ENCODE measurements at places on chromosomes 6 and 20. TPM values are rescaled to one million over a fixed set of nuclear protein-coding genes. Genes with fewer than 3 reads are reported as not detected.
A peak's percentile ranks its signal among the peaks of the same experiment; 100 is the strongest.

The MAFB gene
- 86.0 TPM for total RNA-seq

DNA sequence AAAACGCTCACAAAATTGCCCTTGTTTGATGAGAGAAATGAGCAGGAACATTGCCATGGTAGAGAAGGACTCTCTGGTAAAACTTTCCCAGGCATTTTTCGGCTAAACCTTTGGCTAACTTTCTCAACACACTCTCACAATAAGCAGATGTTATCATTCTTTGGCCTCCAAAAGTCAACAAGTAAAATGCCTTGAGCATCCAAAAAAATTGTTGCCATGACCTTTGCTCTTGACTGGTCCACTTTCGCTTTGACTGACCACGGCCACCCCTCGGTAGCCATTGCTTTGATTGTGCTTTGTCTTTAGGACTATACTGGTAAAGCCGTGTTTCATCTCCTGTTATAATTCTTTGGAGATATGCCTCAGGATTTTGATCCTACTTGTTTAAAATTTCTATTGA is 41.1 kb upstream of the PREP start:
- no peak for DNase-seq

The EFCAB8 gene
- 0.39 TPM for total RNA-seq

DNA sequence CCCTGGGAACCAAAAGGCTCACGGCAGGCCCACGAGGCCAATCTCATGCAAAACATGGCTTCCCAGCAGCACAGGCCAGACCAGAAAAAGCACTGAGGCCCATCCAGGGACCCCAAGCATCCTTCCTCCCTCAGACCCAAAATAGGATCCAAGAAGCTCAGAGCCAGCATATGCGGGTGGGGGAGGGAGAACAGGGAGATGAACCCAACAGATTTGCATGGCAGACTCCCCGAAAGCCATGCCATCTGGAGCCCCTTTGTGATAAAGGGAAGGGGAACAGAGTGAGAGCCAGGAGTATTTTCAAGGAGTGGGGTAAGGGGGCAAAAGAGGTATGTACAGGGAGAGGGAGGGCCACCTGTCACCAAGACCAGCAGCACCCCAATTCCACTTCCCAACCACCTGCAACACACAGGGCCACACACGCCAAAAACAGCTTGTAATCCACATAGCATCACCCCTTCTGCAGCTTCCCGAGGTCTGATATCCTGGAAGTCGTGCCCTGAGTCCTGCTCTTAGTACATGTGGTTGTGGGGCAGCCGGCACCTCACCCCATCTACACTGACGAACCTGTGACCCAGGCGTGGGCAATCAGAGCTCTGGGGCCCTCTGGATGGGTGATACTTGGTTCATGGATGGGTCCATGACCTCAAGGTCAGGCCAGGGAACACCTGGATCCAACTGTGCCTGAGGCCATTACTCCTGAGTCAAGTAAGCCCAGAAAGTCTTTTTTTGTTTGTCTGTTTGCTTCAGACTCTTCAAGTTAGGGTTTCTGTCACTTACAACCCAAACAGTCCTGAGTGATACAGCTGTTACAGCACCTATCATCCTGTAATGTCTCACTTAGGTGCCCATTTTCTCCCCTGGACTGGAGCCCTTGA is 24.4 kb downstream of the PREX1 start:
- DNase-seq = no peak

The FOXF2 gene
- 2.7 TPM for total RNA-seq

The EEF1A2 gene
- 1.2 TPM for total RNA-seq

DNA sequence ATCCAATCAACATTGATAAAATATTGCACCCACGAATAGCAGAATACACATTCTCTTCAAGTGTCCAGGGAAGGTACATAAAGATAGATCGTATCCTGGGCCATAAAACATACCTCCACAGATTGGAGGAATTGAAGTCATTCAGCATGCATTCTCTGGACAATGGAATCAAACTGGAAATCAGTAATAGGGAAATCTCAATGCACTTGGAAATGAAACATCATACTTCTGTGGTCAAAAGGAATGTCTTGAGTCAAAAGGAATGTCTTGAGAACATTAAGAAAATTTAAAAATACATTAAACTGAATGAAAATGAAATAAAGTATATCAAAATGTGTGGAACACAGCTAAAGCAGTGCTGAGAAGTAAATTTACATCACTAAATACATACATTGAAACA is 138.8 kb downstream of the TFAP2A start:
- no peak for DNase-seq

DNA sequence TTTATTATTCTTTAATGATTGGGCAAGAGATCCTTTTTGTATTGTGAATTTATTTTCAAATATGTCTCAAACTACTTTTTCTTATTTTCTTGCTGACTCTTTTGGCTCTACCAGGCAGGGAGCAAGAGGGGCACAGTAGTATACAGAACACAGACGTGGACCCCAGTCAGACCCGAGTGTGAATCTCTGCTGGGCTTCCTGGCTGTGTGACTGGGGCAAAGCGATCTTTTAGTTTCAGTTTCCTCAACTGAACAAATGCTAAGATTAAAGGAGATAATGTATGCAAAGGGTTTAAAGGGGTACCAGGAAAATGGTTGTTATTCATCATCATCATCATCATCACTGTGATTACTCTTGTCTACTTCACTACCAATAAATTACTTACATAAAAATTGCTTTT is 317.5 kb downstream of the HIVEP2 start:
- no peak for DNase-seq

DNA sequence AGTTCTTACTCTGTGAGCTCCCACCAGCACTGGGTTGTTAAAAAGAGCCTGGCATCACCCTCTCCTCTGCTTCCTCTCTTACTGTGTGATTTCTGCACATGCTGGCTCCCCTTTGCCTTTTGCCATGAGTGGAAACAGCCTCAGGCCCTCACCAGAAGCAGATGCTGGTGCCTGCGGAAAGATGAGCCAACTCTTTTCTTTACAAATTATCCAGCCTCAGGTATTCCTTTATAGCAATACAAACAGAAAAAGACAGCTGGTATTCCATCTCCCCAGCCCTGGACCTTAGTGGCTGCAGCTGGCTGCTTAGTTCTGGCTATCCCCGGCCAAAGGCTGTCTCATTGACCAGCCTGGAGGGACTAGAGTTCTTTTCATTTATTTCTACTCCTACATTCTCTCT is 129.1 kb downstream of the IMPG1 start:
- no peak for DNase-seq

GRCh38 chr20:1509237-1509636 is 18.0 kb upstream of the SIRPB2 start:
- no peak for DNase-seq

DNA sequence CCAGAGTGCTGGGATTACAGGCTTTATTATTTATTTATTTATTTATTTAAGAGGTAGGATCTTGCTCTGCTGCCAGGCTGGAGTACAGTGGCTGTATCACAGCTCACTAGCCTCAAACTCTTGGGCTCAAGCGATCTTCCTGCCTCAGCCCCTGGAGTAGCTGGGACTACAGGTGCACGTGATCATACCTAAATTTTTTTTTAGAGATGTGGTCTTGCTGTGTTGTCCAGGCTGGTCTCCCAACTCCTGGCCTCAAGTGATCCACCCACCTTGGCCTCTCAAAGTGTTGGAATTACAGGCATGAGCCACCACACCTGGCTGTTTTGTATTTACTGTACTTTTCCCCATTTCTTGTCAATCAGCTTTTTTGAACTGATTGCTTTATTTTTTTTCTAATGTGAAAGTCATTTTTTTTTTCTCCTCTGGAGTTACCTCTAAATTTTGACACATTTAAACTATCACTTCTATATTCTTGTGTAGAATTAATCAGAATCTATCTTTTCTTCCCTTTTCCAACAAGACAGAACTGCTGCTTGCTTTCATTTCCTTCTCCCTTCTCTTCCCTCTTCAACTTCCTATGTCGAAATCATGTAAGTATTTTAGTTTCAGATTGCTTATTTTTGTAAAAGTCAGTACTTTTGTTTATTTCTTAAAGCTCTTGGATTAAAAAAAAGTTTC is 12.0 kb downstream of the PANK2 start:
- no peak for DNase-seq

- no peak for DNase-seq
These were observed 319.6 kb upstream of the QKI start for GRCh38 chr6:163094881-163095280.

GRCh38 chr20:49747707-49748524 is 34.2 kb upstream of the B4GALT5 start:
- peak; percentile 94 for DNase-seq

DNA sequence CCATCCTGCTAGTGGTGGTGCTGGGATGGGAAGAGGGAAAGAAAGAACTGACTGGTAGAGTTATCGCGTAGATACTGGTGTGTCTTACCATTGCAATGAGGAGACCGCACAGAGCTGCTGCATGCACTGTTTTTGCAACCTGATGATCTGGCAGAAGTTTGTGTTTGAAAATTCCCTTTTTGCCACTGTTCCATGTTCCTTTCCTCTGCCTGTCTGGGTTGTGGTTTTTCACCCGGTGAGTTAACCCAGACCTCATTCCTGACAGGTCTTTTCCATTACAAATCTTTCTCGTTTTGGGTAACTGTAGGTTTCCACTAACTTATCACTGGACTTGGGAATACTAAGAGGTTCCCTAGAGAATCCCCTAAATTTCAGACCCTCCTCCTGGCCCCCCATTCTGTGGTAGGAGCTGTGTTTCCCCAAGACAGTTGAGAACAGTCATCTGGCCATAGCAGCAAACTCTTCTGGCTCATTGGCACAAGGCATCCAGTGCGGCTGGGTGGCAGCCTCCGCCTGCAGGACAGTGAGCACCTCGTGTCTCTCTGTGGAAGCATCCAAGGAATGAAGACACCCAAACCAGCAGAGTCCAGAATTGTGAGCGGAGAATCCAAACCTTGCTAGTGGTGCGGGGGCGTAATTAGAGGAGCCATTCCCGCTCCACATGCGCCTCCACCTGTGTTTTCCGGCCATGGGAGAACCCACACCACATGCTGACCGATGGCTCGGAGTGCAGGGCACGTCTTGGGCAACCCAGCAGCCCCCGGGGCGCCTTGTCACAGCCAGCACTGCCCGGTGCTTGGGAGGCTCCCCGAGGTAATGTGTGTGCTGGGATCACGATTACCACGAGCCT is 32.8 kb downstream of the ERMARD start:
- DNase-seq = peak; percentile 75

- DNase-seq = no peak
These were observed 75.0 kb downstream of the MDGA1 start for GRCh38 chr6:37622646-37623071.

The UBE2C gene
- total RNA-seq = not detected

DNA sequence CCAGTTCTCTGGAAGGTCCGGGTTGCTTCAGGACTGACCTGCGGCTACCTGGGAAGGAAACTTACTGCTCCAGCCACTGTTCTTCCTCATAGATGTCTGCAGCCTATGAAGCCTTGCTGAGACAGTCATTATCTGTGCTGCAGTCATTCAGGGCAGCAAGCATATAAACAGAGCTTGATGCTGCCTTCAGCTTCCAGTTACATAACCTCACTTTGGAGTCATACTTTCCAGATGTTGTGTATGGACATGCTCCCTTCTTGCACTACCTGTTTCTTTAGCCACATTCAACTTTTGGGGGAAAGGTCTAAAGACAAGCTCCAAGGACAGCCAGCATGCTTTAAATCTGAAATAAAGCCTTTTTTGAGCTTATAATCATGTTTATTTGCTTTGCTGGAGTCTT is 98.1 kb downstream of the SLC24A3 start:
- no peak for DNase-seq

The FNDC1 gene
- 1.2 TPM for total RNA-seq

The JPH2 gene
- 5.6 TPM for total RNA-seq

The SLC17A4 gene
- 0.10 TPM for total RNA-seq

GRCh38 chr6:167238146-167238693 is 52.9 kb upstream of the UNC93A start:
- no peak for DNase-seq

GRCh38 chr6:12484519-12484918 is 194.4 kb downstream of the EDN1 start:
- DNase-seq = no peak

The PRSS16 gene
- total RNA-seq = 0.19 TPM

The RXRB gene
- 35.8 TPM for total RNA-seq

The BACH2 gene
- total RNA-seq = 2.0 TPM

- no peak for DNase-seq
These were observed 8.6 kb downstream of the SNPH start for GRCh38 chr20:1274485-1275311.

The SLC22A3 gene
- total RNA-seq = 8.6 TPM

- no peak for DNase-seq
These were observed 320.5 kb upstream of the RSPO3 start for GRCh38 chr6:126797981-126798380.

The NOTCH4 gene
- 113 TPM for total RNA-seq

GRCh38 chr6:134447883-134448387 is 130.0 kb upstream of the SGK1 start:
- no peak for DNase-seq

- DNase-seq = no peak
These were observed 2.6 kb downstream of the CTSZ start for GRCh38 chr20:59004493-59004762.

All from mesenteric fat pad (tissue), 1 donor.